ENCODE measurements at places on chromosomes 2 and 18. TPM values are rescaled to one million over a fixed set of nuclear protein-coding genes. Genes with fewer than 3 reads are reported as not detected.

PID1 gene
- total RNA-seq, result 4.9 TPM

DPP4 gene
- total RNA-seq, result 39.9 TPM

CREG2 gene
- total RNA-seq, result under 0.01 TPM

ACTR2 gene
- 125 TPM for total RNA-seq

ZBTB7C gene
- total RNA-seq, result not detected

AGXT gene
- total RNA-seq, result not detected

TUBB6 gene
- total RNA-seq, result 817 TPM

WDCP gene
- total RNA-seq, result 6.1 TPM

DPP10 gene
- not detected for total RNA-seq

GCG gene
- total RNA-seq, result not detected

RTP5 gene
- not detected for total RNA-seq

ANKRD36C gene
- 22.5 TPM for total RNA-seq

MATN3 gene
- 0.25 TPM for total RNA-seq

CNTNAP5 gene
- total RNA-seq, result not detected

LHCGR gene
- total RNA-seq, result not detected

MTIF2 gene
- 23.3 TPM for total RNA-seq

TSHZ1 gene
- 4.4 TPM for total RNA-seq

PLGLB2 gene
- 1.5 TPM for total RNA-seq

CFC1 gene
- total RNA-seq, result not detected

TLX2 gene
- total RNA-seq, result not detected

GREB1 gene
- not detected for total RNA-seq

KLF7 gene
- 43.0 TPM for total RNA-seq

SH2D6 gene
- total RNA-seq, result not detected

CCDC121 gene
- total RNA-seq, result 3.4 TPM

CYP26B1 gene
- total RNA-seq, result 0.32 TPM

Measured in GM23248 (cell line).